Fibroblast of villous mesenchyme (primary cell): ENCODE measurements at places on chromosomes 3 and 15. TPM values are rescaled to one million over a fixed set of nuclear protein-coding genes. Genes with fewer than 3 reads are reported as not detected.

The AADACL2 gene
- not detected in 2 replicates for total RNA-seq

The CD276 gene
- 81.2 and 93.4 TPM in 2 replicates for total RNA-seq

DNA sequence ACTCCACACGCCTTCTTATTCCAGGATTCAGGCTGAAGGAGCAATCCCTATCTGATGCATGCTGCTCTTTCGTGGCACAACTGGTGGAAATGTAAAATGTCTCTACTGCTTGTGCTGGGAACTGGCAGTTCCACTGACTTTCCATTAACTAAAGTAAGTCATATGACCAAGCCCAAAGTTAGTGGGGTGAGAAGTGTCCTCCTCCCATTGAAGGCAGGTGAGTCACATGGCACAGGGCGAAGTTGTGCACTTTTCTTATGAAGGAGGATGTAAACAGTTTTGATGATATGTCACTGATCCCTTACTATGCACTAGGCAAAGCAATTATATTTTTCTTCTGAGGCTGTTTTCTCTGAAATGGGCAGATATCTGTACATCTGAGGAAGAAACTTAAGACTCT, 51.6 kb downstream of the SLC7A14 start:
- no peak for DNase-seq

GRCh38 chr3:98761643-98762229, 1.4 kb upstream of the ST3GAL6 start:
- DNase-seq, result no peak

GRCh38 chr3:89311581-89311980, 204.2 kb downstream of the EPHA3 start:
- no peak for DNase-seq
